K562 (cell line): ENCODE measurements at places on chromosomes 2 and 18. TPM values are rescaled to one million over a fixed set of nuclear protein-coding genes. Genes with fewer than 3 reads are reported as not detected.

DNA sequence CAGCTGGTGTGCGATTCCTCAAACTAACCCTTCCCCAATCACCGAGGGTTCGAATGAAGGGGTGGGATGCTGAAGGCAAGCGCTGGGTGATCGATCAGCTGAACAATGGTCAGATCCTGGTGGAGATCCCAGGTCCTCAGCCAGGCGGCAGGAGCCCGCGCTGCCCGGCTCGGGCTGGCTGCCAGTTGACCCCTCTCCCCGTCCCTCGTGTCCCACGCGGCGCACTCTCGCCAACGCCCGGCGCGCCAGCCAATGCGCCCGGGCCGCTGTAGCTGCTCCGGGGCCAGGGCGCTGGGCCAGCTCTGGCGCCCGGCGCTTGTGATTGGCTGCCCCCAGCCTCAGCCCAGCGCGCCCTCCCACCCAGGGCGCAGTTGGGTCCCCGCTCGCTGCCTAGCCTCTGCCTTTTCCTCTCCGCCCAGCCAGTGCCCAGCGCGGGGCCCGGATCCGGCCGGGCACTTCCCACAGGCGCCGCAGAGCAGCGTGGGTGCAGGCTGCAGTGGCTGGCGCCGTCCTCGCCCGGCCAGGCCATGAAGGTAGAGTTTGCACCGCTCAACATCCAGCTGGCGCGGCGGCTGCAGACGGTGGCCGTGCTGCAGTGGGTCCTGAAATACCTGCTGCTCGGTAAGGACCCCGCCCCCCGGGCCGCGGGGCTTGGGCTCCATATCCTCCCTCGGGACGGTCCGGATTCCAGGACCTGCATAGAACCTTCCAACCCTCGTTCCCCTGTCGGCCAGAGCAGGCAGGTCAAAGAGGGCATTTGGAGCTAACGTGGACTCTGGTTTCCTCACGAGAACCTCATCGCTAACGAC is at the start of gene MOGAT1:
MOGAT1 (plus strand) TSS at position 400 of the 809 bp plus-strand sequence; CDS start at position 528, 128 bp downstream.
- no peaks in the 10 kb centered on the region for H3K27me3 ChIP-seq
- no peak for DNase-seq
- no peaks in the 10 kb centered on the region for H3K36me3 ChIP-seq
- H3K4me3 ChIP-seq, result no peak within 1 kb of the TSS

DNA sequence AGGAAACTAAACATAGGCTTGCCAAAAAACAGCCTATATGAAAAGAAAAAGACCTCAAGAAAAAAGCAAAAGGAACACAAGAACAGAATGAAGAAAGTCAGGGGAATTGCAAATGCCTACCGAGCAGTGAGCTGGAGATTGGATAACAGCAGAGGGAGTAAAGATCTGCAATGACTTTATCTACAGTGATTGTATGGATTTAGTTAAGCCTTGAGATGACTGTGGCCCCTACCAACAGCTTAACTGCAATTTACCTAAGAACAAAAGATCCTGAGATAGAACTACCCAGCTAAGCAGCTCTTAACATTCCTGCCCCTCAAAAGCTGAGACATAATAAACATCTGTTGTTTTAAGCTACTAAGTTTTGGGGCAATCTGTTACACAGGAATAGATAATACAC is 20.5 kb downstream of the LNPK start:
- no peaks in the 10 kb centered on the region for H3K27me3 ChIP-seq
- H3K27ac ChIP-seq, result no peak overlapping the region
- DNase-seq, result no peak
- peaks cover 34% of the 10 kb centered on the region; the same call in 2 of the 3 replicates for H3K36me3 ChIP-seq
- no peaks in the 10 kb centered on the region for H3K4me1 ChIP-seq

RAPH1 gene
- total RNA-seq, result 0.71 and 0.74 TPM in 2 replicates

ACVR1C gene
- total RNA-seq, result 0.36 and 0.58 TPM in 2 replicates
